ENCODE measurements at places on chromosomes 6 and 20.

GRCh38 chr6:52162940-52163908 is 23.0 kb upstream of the IL17A start:
- DNase-seq = no peak

DNA sequence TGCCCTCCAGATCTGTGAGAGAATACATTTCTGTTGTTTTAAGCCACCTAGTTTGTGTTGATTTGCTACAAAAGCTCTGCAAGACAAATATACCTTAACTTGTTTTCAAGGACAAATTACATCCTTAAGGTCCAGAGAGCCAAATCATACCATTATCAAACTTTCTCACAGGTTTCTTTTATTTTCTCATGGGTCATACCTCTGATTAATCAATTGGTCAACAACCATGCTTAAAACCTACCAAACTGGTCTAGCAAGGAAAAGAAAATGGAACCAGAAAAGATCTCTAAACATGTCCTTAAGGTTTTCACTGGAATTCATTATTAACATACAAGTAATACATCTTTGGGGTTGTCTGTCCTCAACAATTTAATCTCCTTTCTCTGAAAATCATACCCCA is 535.0 kb downstream of the CD83 start:
- DNase-seq = no peak

DNA sequence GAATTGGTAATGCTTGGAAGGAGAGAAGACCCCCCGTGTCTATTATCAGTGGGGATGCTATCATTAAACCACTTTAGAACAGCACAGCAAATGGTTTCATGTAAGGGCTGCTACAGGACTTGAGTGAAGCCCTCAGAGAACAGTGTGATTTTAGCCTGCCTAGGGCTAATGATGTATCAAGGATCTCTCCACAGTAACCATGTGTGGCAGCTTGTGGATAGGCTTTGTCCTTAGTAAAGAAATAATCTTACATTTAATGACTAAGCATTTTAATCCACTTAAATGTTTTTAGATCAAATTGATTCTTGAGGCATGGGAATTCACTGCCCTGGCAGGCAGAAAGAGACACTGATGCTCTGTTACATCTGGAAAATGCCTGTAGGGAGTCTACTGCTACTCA is 495.1 kb downstream of the NKAIN2 start:
- no peak for DNase-seq

GRCh38 chr6:113184736-113185135 is 672.4 kb upstream of the MARCKS start:
- no peak for DNase-seq

DNA sequence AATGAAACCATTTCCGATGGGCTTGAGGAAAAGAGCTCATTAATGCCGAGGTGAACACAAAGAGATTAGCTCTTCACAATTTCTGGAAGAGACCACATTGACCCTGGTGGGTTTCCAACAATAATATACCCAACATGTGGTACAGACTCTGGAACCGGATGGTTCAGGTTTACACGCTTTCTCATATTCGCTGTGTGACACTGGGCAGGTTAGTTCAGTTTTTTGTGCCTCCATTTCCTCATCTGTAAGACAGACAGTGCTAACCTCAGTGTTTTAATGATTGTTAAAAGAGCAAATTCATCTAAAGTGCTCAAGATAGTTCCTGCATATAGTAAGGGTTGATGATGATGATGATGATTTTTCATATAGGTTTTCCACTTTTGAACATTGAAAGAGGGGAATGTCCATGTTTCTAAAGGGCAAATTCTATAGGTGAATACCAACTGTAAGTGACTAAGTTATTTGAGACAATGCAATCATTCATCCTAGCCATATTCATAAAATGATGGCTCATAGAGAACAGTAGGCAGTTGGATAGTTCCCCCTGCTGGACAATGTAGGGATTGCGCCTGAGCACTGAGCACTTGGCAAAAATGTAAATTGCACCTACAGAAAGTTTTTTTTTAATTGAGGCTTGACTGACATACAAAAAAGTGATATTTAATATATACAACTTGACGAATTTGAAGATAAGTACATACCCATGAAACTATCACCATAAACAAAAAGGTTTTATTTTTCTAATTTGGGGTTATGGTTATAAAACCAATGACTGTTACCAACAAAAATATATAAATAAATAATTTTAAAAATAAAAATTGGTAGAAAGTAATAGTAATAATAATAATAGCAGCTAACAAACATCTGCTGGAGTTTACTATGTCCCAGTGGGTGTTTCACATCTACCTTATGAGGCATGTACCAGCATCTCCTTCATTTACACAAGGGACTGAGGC is 2.1 kb upstream of the PERP start:
- peak; percentile 53 for DNase-seq

- DNase-seq = no peak
Observed at GRCh38 chr20:54017846-54018245, 52.5 kb downstream of the BCAS1 start.

DNA sequence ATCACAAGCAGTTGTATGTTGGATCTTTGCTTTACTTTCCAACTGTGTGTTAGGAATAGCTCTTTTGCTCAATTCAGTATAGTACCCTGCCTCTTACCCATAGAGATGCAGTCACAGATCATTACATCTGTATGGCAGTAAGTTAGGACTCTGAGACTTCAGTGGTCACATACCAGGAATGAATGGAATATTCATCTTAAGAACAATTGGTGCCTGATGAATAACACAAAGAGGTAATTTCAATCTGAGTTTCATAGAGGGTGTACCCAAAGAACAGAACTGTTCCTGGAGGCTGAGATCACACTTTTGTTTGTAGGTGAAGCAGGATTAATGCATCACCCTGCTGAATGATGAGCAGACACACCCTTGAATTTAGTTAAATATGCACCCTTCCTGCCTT is 28.7 kb upstream of the KIF13A start:
- no peak for DNase-seq

GRCh38 chr6:110357298-110357663 is 868 bp downstream of the METTL24 start:
- no peak for DNase-seq

DNA sequence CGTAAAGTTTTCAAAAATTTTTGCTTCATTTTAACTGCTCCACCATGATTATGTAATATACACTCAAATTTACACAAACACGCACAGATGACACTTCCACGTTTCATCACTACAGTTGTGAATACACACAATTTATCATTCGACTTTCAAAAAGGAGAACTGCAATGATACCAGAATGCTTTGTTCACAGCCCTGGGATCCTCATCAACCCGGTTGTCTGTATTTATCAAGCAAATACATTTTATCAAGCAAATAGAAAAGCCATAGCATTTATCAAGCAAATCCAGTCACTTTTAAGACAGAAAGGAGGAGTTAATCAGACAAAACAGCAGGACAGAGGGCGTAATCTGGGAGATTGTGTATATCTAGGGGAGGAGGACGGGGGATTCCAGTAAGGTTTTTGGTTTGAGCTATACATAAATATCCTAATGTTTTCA is 20.3 kb upstream of the ABT1 start:
- DNase-seq = no peak

DNA sequence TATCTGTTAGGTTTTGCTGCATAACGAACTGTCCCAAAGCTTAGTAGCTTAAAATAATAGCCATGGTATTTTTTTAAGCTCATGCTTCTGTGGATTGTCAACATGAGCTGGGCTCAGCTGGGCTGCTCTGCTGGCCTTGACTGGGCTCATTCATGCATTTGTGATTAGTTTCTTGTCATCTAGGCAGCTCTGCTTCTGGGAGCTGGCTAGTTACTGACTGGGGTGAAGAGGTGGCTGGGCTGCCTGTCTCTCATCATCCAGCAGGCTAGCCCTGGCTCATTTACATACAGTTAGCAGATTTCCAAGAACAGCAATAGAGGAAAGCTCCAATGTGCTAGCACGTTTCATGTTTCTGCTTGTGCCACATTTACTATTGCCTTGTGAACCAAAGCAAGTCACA is 165.1 kb upstream of the PCSK2 start:
- no peak for DNase-seq

GRCh38 chr6:168091381-168092264 is 12.6 kb upstream of the FRMD1 start:
- DNase-seq = no peak

- DNase-seq = no peak
Observed at GRCh38 chr20:62741191-62741691, 32.6 kb downstream of the NTSR1 start.

- no peak for DNase-seq
Observed at GRCh38 chr6:36954262-36954931, at the start of gene PI16. PI16 (plus strand) TSS chr6:36954738; CDS start chr6:36954761, 23 bp downstream.

- DNase-seq = no peak
Observed at GRCh38 chr6:166864333-166864732, 92.0 kb downstream of the RNASET2 start.

GRCh38 chr20:25020901-25021301 is 28.4 kb upstream of the APMAP start:
- no peak for DNase-seq

GRCh38 chr6:126253431-126253830 is 86.5 kb upstream of the CENPW start:
- no peak for DNase-seq

DNA sequence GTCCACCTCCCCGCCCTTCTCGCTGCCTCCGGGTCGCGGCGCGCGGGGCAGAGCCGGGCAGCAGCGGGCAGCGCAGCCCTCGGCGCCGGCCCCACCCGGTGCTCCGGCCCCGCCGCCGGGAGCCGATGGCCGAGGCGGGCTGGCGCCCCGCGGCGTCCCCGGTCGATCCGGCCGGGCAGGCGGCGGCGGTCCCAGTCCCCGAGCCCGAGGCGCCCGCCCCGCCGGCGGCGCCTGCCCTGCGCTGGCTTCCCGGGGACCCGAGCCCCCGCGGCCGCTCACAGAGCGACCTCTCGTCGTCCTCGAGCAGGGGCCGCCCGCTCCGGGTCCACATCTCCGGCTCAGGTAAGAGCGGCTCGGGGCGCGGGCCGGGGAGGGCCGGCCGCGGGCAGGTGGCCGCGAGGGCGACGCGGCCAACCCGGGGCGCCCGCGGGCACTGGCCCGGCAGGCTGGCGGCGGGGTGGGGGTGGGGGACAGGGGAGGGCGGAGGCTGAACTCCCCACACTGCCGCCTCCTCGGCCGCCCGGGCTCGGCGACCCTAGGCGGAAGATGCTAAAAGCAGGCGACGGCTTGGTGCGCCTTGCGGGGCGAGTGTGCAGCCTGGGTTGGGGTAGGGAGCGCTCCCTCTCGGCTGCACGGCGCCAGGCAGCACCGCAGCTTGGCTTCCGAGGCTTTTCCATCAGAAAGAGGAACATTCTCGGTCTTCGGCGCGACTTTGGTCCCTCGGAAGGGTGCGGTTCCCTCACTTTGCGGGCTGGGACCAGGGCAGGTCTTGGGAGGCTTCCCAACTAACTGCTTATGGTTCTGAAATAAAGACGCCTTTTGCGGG is 25.6 kb upstream of the FUCA2 start:
- DNase-seq = peak; percentile 50

GRCh38 chr6:51382847-51383246 is 564.2 kb downstream of the TFAP2B start:
- DNase-seq = no peak

GRCh38 chr6:15089569-15090144 is 156.2 kb upstream of the JARID2 start:
- DNase-seq = no peak

GRCh38 chr6:43766500-43766853 is 3.5 kb upstream of the VEGFA start:
- no peak for DNase-seq

DNA sequence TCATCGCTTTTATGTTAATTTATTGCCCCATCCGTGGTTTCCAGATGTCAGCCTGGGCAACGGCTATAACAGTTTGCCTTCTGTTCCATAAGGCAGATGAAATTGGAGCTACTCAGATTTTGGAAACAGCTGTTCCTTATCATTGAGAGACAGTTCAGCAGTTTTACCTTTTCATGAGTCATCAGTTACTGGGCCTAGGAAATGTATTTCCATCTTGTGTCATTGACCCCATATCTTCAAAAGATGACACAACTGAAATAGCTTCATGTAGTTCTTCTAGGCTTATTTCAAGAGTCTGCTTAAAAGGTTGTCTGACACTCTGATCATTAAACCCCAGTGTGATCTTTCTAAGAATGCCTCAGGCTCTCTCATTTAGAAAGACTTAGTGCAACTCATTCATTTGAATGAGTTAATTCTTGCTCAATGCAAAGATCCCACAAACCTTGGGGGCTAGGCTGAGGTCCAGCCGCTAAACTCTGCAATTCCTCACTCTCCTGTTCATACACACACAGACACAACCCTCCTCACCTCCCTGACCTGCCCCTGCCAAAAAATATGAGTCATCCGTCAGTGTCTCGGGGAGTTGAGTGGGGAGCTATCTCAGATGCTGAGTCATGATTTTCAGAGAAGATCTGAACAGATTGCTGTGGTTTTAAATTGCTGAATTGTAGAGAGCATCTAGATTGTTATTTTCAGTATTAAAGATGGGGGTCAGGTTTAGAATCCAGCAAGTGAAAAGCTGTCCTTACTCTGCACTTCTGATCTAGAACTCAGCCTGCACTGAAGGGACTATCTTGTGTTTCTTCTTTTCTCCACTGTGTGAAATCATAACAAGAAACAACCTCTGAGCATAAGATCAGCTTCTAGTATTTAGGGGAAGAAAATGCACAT is 61.8 kb downstream of the RPP40 start:
- peak; percentile 92 for DNase-seq

GRCh38 chr6:114346451-114346850 is 3.6 kb upstream of the HS3ST5 start:
- no peak for DNase-seq
